Left kidney (tissue), 8 donors: ENCODE measurements at places on chromosomes 13 and 19. TPM values are rescaled to one million over a fixed set of nuclear protein-coding genes. Genes with fewer than 3 reads are reported as not detected.

DNA sequence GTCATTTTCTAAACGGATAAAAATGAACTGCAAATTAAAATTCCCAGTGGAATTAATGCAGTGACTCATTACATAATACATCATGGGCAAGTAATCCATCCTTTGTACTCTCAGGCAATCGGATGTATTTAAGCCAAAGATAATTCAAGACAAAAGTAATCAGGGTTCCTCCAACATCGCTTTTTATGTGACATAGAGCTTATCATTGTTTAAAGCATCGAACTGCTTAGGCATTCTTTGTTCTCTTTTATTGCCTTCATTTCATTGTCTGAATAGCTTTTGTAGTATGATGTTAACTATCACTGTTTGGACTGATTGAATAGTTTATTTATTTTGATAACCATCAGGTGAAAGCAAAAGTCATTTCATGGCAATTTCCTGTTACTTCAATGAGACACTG is 209.4 kb downstream of the ITGBL1 start:
- no peak for DNase-seq

GRCh38 chr19:47781590-47782262 is 3.2 kb downstream of the SELENOW start:
- DNase-seq = no peak

GRCh38 chr19:47711652-47712242 is 1.5 kb upstream of the EHD2 start:
- DNase-seq = no peak

DNA sequence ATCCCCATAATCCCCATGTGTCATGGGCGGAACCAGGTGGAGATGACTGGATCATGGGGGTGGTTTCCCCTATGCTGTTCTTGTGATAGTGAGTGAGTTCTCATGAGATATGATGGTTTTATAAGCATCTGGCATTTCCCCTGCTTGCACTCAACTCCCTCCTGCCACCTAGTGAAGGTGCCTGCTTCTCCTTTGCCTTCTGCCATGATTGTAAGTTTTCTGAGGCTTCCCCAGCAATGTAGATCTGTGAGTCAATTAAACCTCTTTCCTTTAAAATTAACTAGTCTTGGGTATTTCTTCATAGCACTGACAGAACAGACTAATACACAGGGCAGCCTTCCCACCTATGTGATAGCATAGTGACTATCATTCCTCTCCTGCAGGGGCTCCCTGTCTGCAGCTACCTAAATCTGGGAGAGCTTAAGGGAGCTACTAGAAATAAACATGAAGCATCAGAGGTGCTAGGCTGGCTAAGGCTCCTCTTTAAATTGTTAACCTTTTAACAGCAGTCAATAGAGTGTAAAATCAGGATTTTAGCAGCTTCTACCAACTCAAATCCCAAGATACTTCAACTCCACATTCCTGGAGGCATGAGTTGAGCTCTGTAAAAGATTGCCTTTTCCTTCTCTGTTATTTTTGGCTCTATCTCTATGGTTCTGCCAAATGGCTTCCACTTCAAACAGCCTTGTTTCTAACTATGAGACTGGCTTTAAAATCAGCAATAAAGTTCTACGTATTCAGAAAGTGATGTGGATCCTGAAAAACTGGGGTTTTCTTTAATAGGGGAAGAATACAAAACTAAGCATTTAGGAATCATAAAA is 112.3 kb downstream of the VWA8 start:
- DNase-seq = no peak

- DNase-seq = no peak
These were observed 231.6 kb upstream of the IRS2 start for GRCh38 chr13:110018009-110018408.

GRCh38 chr13:105971312-105971711 is 564.1 kb downstream of the EFNB2 start:
- DNase-seq = no peak

DNA sequence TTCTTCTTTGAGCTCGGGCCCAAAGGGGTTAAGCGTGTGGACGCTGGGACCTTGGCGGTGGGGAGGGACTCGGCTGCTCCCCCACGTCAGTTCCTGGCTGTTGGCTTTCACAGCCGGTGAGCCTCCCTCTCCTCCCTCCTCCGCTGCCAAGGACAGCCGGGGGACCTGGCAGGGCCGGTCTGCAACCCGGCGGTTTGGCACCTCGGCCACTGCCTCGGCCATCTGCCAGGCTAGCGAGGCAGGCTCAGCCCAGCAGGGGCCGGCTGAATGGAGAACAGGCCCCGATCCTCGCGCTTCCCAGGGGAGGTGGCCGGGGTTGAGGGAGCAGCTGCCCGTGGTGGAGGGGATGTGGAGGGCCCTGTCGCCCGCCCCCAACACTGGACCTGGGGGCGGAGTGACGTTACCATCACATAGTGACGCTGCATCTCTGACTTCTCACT is 5.0 kb downstream of the TLE5 start:
- DNase-seq = no peak

DNA sequence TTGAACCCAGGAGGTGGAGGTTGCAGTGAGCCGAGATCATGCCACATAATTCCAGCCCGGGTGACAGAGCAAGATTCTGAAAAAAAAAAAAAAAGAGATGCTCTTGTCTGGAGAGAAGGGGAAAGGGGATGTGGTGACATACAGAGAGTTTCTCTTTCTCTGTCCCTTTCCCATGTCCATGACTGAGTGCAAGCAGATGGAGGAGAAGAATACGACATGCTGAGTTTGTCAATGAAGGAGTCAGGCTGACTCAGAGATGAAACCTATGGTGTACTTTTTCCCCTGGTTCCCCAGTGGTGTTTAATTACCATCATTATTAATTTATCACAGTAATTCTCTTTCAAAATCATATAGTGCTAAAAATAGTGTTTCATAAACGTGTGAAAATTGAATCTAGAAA is 448.8 kb downstream of the FOXO1 start:
- DNase-seq = no peak

GRCh38 chr19:8334458-8335342 is 8.4 kb downstream of the KANK3 start:
- DNase-seq = peak; percentile 64

DNA sequence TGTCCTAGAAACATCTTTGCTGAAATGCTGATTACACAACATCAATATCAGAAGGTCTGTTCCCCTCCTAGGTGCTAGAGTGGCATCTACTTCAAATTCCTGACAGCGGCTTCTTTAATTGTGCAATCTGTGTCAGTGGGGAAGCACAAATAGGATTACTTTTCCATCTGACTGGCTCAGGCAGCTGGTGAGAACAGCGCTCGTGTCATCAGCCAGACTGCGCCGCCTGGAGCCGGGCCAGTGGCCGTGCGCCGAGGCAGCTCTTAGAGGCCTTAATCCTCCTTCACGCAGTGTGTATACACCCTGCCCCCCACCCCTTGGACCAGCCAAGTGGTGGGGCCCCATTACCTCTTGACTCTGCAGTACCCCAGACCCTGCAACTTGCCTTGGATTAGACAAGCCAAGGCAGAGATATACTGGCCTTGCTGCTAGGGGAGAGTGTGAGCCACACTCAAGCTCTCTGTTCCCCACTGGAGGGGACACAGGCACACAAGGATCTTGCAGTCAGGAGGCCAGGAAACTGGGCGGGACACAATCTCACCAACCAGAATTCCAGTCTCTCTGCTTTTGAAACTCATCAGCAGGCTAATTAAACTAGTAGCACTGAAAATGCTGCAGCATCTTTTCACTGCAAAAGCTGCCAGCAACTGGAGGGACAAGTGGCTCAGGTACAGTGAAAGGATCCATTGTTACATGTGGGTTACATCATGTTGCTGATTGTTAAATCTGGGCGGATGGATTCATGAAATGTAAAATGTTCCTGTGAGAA is 48.9 kb upstream of the EPHX3 start:
- peak; percentile 46 for DNase-seq

GRCh38 chr19:377801-378581 is 31.0 kb downstream of the C2CD4C start:
- no peak for DNase-seq

DNA sequence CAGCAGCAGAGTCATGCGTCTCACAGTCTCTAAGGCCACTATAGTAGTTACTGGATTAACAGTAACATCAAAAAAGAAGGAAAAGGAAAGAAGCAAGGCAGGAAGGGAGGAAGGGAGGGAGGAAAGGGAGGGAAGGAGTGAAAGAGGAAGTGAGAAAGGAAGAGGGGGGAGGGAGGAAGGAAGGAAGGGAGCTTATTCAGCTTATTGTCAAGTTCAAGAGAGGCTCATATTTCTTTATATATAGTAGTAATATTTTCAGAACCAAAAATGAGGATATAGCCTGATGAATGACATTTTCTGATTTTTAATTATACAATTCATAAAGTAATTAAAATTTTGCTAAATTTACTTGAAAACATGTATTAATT is 17.7 kb upstream of the RUBCNL start:
- no peak for DNase-seq

- no peak for DNase-seq
These were observed 224.8 kb downstream of the SPRY2 start for GRCh38 chr13:80116107-80116506.

DNA sequence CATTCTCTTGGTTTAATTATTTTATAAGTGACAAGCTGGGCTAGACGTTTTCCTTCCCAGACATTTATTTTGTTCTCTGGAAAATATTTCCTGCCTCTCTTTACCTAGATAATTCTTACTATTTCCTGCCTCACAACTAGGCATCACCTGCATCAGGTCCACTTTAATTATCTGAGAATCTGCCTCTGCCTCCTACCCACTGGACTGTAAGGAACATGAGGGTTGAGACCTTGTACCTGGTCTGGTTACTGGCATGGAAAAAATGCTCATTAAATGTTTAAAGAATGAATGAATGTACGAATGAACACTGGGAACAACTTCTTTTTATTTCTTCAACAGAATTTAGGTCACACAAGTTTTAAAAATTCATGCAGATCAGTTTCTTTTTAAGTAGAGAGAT is 13.4 kb upstream of the METTL21C start:
- no peak for DNase-seq

DNA sequence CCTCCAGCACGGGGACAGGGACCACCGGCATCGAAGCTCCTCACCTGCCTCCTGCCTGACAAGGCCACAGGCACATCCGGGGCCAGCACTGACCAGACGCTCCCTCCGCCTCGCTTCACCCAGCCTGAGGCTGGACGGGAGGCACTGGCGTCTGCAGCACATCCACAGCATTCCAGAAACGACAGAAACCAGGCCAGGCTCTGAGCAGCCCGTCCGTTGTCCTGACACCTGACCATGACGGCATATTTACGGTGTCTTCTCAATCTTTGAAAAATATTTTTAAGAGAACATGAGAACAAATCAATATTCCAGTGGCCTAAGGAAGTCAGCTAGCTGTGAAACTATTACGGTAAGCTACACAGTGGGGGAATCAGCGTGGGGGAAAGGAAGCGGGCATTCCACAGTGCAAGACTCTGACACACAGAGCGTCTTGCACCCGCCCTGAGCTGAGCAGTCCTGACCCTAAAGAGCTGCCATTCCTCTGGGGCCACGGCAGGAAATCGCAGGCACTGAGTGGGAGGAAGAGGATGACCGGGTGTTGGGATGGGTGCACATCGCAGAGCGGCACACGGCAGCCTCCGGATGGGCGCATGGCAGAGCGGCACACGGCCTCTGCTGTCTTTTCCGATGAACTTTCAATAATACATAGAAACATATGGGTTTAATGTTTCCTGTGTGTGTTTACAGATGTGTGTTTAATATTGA is 26.8 kb downstream of the RASA3 start:
- no peak for DNase-seq

DNA sequence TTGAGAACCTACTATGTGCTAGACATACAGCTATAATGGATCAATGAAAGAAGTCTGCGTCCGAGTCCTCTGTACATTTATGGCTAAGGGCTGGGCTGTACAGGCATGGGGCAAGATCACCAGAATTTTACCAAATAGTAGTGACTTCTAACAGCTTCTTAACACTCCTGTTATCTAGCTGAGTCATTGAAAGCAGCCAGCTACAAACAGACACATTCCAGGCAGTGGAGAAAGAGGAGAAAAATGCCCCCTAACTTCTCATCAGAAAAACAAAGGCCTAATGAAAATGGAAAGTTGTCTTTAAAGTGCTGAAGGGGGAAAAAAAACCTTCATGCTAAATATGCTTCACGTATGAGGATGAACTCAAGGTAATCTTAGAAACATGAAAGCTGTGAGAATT is 14.3 kb upstream of the ZNF667 start:
- DNase-seq = no peak

- no peak for DNase-seq
These were observed 25.4 kb downstream of the COMMD6 start for GRCh38 chr13:75512253-75512652.

The KLK14 gene
- polyA plus RNA-seq = 0.45 TPM

The S1PR4 gene
- 0.12 TPM for polyA plus RNA-seq

The CHST8 gene
- polyA plus RNA-seq = 0.17 TPM

The ZNF560 gene
- polyA plus RNA-seq = 1.3 TPM

The ADM5 gene
- 1.3 TPM for polyA plus RNA-seq
